Colonic mucosa (tissue), 4 donors: ENCODE measurements at places on chromosomes 3 and 15.

DNA sequence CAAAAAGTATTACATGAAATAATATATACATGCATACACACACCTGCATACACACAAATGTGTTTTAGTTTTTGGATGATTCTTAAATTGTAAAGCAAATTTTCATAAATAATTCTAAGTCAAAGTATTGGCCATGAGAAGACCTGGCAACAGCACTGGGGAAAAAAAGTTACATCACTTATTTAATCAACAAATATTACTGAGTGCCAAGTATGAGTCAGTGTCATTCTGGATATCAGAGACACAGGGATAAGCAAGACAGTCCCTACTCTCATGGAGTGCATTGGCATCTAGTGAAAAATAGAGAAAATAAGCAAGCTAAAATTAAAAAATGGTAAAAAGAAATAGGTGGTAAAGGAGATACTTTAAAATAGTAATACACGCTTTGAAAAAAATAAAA, 29.4 kb upstream of the GUCA1C start:
- DNase-seq, result no peak

GRCh38 chr3:121443456-121443855, 102.3 kb downstream of the POLQ start:
- DNase-seq, result no peak

DNA sequence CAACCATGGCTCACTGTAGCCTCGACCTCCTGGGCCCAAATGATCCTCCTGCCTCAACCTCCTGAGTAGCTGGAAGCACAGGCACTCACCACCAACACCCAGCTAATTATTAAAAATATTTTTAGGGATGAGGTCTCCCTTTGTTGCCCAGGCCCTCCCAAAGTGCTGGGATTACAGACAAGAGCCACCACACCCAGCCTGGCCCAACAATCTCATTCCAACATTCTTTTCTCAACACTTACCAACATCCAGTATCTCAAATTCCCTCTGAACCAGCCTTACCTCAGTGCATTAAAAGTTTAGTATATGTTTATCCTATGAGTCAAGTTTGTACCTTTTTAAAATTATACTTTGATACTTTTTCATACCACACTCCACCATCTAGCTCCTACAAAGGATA, 25.0 kb downstream of the ANXA2 start:
- no peak for DNase-seq

DNA sequence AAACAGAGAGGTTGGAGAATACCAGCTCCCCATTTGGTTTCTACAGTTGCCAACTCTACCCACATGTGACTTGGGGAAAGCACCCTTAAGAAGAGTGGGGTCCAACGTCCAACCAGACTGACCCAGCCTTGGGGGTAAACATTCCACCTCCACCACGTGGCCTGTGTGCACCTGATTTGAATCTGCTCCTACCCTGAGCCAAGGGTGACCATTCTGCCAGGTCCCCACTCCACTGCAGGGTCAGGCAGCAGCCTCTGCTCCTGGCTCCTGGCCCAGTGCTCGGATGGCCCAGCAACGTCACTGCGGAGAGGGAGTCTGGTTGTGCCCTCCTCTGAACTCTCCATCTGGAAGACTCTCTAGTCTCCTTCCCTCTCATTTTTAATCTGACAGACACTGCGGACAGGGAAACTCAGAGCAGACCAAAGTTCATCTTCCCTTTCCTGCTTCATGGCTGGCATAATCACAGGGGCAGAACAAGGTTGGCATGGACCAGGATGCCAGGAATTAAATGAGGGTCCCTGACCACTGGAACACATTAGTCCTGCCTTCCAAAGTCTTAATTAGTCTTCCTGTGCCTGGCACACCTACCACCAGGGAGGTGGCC, 29.4 kb downstream of the FHIT start:
- no peak for DNase-seq

- no peak for DNase-seq
These were observed 229.8 kb downstream of the LRTM1 start for GRCh38 chr3:54698054-54698453.

DNA sequence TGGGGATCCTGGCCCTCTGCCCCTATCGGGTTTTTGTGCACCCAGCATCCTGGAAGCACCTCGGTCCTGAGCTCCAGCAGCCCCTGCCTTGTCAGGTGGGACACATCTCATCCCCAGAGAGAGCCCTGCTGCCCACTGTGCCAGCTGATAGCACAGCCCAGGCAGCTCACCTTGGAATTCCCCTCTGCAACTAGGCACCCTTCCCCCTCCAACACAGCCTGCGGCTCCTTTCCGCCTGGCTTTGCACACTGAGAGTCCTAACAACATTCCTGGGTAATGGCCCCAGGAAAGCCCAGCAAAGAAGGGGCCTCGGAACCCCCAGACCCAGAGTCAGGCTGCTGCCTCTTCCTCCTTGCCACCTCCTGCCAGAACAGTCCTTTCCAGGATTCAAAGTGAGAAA, 5.9 kb downstream of the HCN4 start:
- DNase-seq, result no peak

DNA sequence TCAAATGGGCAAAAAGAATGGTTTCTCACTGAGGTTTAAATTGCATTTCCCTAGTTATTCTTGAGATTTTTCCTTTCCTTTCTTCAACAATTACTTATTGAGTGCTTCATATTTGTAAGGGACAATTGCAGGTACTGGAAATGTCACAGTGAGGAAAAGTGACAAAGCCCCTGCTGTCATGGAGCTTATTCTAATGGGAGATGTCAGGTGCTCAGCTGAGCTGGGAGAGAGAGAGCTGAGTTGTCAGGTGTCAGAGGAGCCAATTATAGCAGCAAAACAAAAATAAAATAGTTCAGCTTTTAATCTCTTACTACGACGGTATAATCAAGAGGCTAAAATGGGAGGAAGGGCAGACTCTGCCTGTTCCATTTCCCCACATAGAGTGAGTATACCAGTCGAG, 42.0 kb downstream of the CD86 start:
- DNase-seq, result no peak

- DNase-seq, result no peak
These were observed 716 bp downstream of the CPEB1 start for GRCh38 chr15:82646250-82647044.

DNA sequence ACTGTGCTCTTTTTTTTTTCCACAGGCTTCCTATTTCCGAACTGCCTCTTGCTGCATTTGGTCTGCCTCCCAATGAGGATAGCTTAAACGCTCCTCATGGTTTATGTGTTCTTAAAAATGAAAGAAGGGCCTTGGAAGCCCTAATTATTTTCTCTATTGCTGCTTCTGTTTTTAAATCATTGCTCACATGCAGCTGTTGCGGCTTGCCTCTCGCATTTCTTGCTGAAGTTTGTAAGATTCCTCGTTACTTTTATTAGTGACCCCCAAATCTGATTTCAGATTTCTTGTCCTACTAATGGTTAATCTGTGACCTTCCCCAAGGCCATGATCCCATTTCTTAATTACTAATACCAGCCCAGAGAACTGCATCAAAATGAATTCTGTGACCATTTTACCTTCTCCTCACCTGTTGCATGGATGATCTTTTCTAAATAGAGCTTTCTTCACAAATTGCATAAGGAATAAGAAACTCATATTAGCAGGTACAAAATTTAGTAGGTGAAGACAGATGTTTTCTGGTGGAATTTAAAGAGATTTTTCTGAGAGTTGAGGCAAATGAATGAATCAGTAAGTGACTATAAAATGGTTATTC, 1.8 kb downstream of the UBE2E1 start:
- DNase-seq, result no peak

DNA sequence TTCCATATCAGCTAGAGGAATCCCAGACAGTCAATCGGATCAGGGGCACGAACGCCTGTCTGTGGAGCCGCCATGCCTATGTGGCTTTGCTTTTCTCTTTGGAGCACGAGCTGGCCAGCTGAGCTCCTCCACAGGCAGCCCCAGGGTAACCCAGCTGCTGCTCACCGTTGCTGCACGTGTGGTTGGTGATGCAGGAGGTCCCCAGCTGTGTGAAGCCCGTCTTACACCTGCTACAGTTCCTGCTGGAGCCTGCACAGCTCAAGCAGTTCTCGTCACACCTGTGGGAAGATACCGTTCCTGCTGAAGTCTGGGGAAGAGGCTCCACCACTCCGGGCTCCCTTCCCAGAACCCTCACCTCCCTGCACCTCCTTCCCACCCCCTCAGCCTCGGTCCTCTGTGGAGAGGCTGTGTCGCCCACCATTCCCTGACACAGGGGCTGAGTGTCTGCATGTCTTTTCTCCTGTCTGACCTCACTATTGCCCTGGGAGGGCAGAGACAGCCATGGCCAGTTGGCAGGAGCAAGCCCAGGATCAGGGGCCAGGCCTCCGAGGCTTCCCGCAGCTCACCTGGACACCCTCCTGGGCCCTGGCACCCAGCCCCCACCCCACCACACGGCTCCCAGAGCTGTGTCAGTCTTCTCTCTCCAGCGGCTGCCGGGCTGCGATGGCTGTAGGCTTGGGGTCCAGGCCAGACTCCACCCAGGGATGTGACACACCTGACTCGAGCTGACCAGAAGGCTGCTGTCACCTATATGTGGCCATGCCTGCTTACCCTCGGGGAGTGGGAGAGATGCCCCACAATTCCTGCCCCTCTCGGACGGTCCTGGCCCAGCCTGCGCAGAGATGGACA, 12.2 kb upstream of the SNRPA1 start:
- DNase-seq, result no peak

- no peak for DNase-seq
These were observed 123.0 kb upstream of the STAC start for GRCh38 chr3:36257158-36257852.
